ENCODE measurements at places on chromosomes 4 and X.

GRCh38 chr4:48499551-48500066 is 9.6 kb downstream of the ZAR1 start:
- DNase-seq: no peak

GRCh38 chr4:6497796-6498195 is 25.4 kb upstream of the PPP2R2C start:
- no peak for DNase-seq

GRCh38 chr4:106502106-106502699 is 133.6 kb upstream of the GIMD1 start:
- peak; percentile 57 for DNase-seq

GRCh38 chrX:77899081-77899828 is at the start of gene COX7B:
COX7B (plus strand) TSS chrX:77899468; CDS start chrX:77899554, 86 bp downstream.
- DNase-seq: peak; percentile 56

- no peak for DNase-seq
These were observed 57.9 kb upstream of the HPF1 start for GRCh38 chr4:169815606-169816005.

DNA sequence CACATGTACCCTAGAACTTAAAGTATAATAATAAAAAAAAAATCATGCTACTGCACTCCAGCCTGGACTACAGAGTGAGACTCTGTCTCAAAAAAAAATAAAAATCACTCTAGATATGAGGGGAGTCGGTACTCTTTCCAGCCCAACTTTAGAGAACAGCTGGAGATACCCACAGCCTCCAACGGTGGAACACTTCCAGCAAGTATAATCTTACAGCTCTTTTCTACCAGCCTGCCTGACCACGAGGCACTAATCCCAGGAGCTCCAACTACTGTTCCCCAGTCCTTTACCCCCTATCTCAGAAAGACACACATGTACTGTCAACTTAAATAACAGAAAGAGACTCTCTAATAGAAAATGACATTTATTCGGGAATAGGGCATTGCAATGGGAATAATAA is 46.8 kb downstream of the STEEP1 start:
- no peak for DNase-seq

DNA sequence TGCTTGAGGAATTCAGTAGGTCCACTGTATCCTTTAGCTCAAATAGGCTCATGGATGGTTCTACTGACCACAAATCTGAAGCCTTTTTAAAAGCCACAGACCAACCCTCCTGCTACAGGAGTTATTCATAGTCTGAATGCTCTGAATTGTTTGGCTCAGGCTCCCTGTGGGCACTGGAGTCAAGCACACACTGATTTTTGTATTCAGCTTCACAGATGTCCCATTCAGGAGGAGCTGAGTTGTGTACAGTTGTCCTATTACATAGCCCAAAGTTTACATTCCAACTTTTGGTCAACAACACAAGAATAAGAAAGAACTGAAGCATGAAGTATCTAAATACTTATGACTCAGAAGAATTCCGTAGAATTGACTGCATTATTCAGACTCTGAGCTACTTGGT is 243.9 kb downstream of the UNC5C start:
- DNase-seq: no peak

DNA sequence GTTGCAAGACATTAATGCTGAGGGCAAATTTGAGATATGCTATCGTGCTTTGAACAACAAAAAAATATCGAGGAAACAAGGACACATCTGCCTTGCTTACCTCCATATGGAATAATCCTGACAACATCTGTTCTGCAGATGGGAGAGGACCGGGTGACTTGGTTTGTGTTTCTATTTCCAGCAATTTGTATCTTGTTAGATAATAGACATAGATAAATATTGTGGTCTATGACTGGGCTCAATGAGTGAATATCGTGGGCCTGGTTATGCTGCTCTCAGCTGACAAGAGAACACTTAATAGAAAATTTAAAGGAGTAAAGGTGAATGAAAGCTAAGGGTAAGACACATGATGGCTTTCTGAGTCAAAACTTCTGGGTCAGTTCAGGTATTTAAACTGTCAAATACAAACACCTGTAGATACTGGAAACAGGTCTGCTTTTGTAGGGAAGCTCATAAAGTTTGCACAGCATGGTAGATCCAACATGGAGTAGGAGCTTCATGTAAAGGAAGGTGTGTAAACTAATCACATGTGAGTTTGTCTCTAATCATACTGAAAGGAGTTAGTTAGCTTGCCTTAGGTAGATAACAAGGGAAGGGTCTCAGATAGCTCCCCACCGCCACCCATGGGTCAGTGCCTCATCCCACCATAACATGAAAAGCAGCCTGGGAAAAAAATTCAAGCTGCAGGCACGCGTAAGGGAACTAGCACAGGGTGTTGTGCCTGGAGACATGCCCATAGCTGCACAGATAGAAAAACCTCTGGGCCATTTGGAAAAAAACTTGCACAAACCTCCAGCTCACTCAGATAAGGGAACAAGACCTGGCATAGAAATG is 904.1 kb upstream of the EPHA5 start:
- DNase-seq: no peak

- DNase-seq: no peak
These were observed 83.0 kb upstream of the DCLK2 start for GRCh38 chr4:149995134-149995756.

GRCh38 chr4:41991916-41992767 is 1.8 kb downstream of the SLC30A9 start:
- no peak for DNase-seq

DNA sequence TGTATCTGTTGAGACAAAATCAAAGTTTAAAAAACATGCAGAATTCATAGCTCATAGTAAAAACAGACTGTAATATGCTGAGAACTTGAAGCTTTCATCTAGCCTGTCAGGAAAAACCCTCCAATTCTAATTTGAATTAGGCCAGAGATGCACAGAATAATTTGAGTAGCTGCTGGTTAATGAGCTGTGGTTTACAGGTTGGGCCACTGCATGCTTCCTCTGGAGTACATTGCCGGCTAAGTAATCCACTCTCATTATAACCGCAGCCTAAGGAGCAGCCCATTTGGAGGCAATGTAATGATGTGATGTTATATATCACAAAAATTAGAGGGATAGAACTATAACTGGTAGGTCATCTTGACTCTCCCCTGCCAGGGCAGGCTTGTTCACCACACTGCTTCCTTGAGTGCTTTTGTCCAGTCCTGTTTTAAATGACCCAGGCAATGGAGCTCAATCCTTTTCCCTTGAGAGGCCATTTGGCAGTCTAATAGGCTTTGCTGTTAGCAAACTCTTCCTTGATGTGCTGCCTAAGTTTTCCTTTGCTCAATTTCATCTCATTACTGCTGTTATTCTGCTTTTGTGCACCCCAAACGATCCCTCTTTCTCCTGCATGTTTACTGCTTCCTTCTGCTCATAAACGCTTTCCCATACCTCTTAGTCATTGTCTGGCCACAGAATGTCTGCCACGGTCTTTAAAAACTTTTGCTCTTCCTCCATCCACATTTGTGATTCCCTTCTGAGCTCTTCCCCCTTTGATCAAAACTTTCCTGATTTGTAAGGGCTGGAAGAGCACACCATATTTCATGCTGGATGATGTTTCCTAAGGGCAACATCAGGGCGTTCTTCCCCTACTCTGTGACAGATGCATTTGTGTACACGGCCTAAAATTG is 230.9 kb downstream of the C4orf33 start:
- no peak for DNase-seq

DNA sequence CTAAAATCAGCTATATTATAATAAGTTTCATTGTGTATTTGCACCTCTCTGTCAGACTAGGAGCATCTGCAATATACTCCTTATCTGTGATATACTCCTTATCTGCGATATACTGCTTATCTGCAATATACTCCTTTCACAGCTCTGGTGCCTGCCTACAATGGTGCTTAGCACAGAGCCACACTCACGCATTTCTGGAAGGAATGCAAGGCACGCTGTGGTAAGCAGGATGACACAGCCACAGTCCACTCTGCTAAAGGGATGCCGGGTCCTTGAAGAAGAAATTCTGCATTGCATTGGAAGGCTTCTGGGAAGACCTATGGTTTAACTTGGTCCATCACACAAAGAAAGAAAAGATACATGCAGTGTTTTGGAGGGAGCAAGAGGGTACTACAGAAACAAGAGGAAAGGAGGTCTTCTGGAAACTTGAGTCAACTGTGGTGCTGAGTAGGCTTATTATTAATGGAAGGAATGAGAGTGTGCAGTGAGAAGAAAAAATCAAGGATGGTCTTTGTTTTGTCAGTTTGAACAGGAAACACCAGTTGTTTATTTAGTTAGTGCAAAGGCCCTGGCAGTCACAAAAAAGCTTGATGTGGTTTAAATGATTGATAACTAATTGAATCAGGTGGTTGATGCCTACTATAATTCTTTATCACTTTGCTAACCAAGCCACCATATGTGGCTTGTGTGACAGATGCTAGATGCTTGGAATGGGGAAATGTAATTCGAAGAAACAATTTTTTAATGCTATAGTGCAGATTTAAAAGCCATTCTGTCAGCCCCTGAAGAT is 342.3 kb downstream of the GRXCR1 start:
- no peak for DNase-seq

GRCh38 chr4:168451331-168451730 is 29.0 kb downstream of the DDX60L start:
- no peak for DNase-seq

DNA sequence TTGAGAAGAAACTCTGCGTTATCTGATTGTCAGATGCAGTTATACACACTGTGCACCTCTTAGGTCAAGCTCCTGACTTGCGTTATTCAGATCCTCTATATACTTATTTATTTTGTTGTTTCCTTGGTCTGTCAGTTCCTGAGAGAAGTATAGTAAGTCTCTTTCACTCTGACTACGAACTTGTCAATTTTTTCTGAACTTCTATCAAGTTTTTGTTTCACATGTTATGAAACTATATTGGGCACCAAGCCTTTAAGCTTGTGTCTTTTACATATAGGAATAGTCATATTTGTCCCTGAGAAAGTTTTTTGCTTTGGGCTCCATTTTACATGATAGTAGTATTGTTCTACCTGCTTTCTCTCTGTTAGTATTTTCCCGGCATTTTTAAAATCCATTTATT is 31.7 kb downstream of the ZNF275 start:
- no peak for DNase-seq

DNA sequence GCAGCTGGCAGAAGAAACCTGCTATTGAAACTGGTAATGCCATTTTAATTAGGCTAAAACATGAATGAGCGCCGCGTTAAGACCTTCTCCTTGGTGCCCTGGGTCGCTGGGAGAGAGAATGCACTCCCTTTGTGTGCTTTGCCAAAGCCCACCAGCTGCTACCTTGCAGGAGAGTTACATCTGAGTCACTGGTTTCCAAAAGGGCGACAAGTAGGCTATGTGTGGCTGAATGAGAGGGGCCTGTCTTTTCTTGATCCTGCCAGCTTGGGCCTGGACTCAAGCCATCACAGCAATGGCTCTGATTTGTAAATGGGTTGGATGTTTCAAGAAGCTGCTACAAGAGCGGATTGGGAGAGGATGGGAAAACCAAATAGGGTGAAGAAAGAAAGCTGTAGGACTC is 81.5 kb downstream of the NHS start:
- DNase-seq: no peak

DNA sequence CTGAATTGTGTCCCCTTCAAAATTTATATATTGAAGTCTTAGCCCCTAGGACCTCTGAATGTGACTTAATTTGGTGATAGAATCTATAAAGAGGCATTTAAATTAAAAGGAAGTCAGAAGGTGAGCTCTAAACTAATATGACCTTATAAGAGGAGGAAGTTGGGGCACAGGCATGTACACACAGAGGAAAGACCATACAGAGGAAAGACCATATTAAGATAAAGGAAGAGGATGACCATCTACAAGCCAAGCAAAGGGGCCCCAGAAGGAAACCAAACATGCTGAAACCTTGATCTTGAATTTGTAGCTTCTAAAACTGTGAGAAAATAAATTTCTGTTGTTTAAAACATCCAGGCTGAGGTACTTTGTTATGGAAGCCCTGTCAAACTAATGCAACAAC is 26.9 kb upstream of the CYBB start:
- DNase-seq: no peak

DNA sequence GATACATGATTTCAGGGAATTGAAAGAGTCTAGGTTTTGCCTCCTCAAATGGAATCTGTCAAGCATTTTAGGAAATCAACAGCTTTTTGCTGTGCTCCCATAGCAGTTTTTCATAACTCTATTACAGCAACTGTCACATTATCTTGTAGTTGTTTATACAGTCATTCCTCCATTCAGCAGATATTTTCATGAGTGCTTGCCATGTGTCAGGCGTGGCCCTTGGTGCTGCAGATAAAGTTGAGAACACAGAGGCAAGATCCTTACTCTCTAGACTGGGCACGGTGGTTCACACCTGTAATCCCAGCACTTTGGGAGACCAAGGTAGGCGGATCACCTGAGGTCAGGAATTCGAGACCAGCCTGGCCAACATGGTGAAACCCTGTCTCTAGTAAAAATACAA is 67.3 kb downstream of the MCUB start:
- DNase-seq: no peak

DNA sequence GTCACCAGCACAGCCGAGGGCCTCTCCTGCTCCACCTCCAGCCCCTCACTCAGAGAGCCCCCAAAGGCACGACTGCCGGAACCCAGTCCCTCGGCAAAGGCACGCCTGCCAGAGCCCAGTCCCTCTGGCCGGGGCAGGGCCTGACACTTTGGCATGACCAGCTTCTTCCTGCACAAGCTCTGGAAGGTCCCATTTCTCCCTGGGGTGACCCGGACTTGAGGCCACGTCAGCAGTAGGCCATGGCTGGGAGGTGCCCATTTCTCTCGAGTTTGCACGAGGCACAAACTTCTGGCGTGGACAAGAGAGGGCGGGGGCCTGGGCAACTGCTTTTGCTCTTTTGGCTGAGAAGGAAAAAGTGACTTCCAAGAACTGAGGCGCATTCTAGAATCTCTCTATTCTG is 62.2 kb upstream of the GPR78 start:
- no peak for DNase-seq

DNA sequence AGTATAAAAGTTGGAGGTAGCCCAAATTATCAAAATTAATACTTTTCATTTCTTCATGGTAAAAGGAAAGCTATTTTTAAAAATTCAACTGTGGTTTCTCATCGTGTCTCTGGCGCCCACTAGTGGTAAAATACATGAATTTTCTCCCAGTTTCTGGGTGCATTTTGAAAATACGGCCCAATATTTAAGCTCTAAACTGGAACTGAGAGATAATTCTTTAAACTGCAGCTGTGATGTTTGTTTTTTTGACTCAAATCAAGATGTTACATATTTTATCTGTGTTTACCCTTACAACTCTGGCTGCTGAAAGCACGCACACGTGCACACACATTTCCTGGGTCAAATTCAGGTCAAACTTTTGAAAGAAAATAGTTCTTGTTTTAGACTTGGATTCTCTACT is 123.9 kb upstream of the ACSL4 start:
- no peak for DNase-seq

DNA sequence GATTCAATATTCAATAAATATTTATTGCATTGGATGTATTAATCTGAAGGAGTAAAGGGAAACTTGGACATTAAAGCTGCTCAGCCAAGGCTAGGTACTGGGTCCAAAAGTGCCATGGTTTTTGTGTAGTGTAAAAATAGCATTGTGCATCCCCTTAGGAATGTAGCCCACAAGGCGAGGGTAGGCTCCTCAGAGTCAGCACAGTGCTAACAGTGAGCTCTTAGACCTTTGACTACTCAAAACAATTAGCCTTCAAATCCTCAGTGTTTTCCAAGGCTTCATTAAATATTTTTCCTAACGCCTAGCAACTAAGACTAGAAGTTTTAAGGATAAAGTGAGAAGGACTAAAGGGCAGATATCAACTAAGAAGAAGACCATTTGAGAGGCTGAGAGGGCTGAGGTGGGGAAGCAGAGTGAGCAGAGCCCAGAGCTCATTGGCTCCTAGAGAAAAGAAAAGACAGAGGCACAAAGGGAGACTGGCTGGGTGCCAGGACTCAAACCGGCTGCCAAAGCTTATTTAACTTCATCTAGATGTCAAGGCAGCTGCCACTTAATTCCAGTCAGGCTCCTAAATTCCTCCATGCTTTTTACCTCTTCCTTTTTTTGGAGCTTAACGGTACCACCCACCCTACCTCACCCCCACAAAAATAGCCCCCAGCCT is 17.0 kb downstream of the PRKG2 start:
- no peak for DNase-seq
